ENCODE measurements at places on chromosomes 7 and 10. TPM values are rescaled to one million over a fixed set of nuclear protein-coding genes. Genes with fewer than 3 reads are reported as not detected.
A peak's percentile ranks its signal among the peaks of the same experiment; 100 is the strongest.

The AKAP9 gene
- 180 TPM for total RNA-seq

The PRKAR2B gene
- 60.1 TPM for total RNA-seq

The MGAM2 gene
- 0.05 TPM for total RNA-seq

The HOXA11 gene
- total RNA-seq = 9.3 TPM

The SH2B2 gene
- total RNA-seq = 1.8 TPM

The MOGAT3 gene
- not detected for total RNA-seq

- peak; percentile 73 for DNase-seq
Observed at GRCh38 chr10:125160856-125161706, 718 bp upstream of the CTBP2 start.

GRCh38 chr7:28135315-28135714 is 45.3 kb downstream of the JAZF1 start:
- DNase-seq = peak; percentile 69

DNA sequence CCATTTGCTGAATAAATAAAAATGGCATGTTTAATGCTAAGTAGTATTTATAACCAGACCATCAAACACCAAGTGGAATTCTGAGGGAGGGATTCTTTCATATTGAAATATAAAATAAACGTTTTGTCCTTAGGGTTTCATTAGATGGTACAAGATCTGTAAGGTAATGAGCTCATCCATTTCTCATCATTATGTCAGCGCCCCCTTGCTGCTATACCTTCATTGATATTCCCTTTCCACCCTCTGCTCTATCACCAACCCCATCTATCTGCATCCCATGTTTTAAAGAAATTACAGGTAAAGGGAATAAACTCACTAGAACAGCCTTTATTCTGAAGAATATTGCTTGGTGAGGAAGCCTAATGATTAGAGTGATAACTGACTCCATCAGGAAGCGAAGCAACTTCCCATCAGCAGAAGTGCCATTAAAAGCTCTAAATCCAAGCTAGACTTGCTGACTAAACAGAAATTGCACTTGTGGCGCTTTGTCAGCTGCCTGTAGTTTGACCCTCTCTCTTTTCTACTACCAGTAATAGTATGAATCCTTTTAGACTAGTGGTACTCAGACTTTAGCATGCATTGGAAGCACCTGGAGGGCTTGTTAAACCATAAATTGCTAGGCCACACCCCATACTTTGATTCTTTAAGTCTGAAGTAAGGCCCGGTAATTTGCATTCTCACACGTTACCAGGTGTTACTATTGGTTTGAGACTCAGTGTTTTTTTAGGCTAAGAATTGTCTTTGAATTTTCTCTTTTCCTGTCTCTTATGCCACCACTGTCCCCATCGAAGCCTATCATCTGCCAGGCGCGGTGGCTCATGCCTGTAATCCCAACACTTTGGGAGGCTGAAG is 27.5 kb downstream of the ADD3 start:
- DNase-seq = no peak

- DNase-seq = no peak
Observed at GRCh38 chr7:25478925-25479324, 250.6 kb upstream of the NPVF start.

DNA sequence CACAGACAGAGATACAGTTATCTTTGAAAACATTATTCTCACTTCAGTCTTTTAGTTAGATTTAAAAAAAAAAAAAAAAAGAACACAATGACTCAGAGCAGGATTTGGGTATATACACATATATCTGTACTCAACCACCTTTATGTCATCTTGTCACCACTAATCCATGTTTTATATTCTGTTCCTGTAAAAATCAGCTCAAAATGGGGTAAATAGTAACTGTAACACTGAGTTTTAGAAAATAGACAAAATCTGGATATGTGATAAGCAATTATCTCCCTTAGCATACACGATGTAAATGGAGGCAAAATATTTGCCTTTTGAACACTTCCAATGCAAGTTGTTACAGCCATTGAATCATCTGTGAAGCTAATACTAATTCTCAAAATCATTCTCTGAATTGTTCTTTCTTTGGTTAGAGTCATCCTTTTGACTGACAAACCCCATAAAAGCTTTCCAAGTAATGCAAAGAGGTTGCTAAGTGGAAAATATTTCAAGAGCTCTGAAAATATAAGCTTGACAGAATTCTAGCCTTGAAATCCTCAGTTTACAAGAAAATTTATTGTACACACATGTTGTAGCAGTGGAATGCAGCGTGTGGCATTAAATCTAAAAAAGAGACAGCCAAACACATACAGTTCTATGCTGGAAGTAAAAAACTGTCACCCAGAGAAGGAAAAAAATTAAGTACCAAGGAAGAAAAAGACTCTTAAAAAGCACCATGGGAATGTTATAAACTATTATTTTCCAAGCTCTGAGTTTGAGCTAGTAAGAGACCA is 502.2 kb upstream of the PHF14 start:
- DNase-seq = no peak

- peak; percentile 72 for DNase-seq
Observed at GRCh38 chr10:88989824-88990383, 694 bp upstream of the FAS start.

- no peak for DNase-seq
Observed at GRCh38 chr10:124221356-124222317, 128.2 kb upstream of the CHST15 start.

DNA sequence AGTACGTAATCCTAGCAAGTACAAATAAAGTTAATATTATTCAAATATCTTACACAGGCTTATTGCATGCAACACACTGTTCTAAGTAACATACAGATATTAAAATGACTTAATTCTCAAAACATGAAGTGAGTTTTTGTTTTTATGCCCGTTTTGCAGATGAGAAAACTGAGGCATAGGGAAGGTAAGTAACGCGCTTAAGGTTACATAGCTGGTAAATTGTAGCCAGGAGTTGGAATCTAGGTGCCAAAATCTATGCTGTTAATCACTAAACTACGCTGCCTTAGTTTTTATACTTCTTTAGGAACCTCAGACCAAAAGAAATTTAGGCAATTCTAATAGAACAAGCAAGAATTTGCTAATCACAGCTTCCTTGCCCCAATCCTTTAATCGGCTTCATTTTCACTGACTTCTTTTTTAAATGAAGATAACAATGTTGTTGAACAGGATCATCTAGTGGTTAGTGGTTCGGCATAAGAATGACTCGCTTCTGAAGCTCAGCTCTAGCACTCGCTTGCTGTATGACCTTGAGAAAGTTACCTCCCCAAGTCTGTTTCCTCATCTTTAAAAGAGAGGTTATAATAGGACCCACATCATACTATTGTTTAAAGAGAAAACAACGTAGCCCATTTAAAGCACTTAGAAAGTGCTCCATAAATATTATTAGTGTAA is 1.0 kb upstream of the LRRTM3 start:
- no peak for DNase-seq

GRCh38 chr10:54081950-54082349 is 719.1 kb downstream of the PCDH15 start:
- DNase-seq = peak; percentile 3

- DNase-seq = no peak
Observed at GRCh38 chr7:128044064-128044463, 12.8 kb upstream of the LRRC4 start.

DNA sequence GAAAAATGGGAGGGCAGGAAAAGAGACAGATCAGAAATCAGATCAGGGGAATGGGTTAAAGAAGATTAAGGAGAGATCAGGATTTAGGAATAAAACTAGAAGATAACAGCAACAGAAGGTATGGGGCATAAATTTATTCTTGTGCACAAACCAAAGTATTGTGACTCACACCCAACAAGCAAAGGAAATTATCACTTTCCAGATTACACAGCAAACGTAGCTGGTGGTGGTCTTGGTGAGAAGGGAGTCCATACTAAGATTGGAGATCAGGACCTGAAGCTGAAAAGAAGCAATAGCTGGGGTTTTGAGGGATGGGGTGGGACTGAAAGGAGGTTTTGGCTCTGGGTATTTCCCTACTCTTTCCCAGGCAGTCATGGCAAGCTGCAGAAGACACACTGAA is 3.5 kb upstream of the MYOZ1 start:
- no peak for DNase-seq

GRCh38 chr10:109698882-109699664 is 224.2 kb downstream of the XPNPEP1 start:
- no peak for DNase-seq

- peak; percentile 62 for DNase-seq
Observed at GRCh38 chr7:144835652-144836544, at the start of gene TPK1. TPK1 (minus strand) TSS chr7:144836053; CDS start chr7:144835602, 451 bp downstream.
